ENCODE measurements at places on chromosomes 4 and X. TPM values are rescaled to one million over a fixed set of nuclear protein-coding genes. Genes with fewer than 3 reads are reported as not detected.

GRCh38 chr4:101594588-101594987 lies 195.9 kb upstream of the BANK1 start:
- no peak for DNase-seq

DNA sequence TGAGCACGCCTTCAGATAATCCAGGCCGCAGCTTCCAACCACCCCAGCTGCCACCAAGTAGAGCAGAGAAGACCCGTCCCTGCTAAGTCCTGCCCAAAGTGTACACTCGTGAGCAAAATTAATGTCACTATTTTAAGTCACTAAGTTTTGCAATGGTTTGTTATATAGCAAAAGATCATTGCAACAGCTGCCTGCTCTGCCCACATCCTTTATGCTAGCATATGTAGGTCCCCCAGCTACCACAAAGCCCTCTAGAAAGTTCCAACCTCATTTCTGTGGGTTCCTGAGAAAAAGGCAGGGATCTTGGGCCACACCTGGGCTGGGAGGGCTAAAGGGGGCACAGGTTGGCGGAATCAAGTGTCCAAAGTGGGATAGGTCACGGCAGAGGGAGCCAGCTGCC lies 346.9 kb downstream of the BCOR start:
- no peak for DNase-seq

GRCh38 chrX:145677109-145677817 lies 140.4 kb upstream of the SLITRK2 start:
- no peak for DNase-seq

DNA sequence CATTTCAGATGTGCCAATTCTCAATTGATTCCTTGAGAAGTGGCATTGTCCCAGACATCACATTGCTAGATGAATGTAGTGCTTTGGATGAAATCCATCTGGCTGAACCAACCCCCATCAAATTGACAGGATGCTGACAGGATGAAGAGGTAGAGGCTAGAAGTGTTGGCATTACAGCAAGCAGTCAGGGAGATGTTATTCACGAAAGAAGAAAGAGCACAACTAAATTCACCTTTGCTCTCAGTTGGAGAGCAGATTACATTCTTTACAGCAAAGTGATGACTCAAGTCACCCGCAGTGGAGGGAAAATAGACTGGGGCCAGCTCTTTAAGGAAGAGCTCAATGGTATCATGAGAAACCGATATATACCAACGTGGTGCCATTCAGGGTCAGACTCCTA lies 259.6 kb downstream of the C4orf33 start:
- no peak for DNase-seq

- DNase-seq: no peak
These were observed 5.0 kb upstream of the DDX60L start for GRCh38 chr4:168485156-168485910.

- DNase-seq: no peak
These were observed 1.7 kb upstream of the BMP2K start for GRCh38 chr4:78774417-78774816.

DNA sequence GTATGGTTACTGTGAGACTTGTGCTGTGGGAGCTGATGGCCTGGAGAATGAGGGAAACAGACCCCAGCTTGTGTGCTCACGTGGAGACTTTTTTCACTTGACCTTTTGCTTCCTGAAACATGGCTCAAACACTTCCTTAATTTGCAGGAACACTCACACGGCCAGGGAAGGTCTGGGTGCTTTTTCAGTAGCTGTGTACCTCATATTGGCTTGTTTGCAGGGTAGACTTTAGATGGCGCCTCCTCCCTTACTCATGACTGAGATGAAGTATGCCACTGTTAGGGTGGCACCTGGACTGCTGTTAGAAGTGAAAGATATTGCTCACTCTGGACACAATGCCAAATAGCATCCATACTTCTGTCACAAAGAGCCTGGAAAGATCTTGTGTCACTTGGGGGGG lies 75.7 kb upstream of the WDR1 start:
- no peak for DNase-seq

DNA sequence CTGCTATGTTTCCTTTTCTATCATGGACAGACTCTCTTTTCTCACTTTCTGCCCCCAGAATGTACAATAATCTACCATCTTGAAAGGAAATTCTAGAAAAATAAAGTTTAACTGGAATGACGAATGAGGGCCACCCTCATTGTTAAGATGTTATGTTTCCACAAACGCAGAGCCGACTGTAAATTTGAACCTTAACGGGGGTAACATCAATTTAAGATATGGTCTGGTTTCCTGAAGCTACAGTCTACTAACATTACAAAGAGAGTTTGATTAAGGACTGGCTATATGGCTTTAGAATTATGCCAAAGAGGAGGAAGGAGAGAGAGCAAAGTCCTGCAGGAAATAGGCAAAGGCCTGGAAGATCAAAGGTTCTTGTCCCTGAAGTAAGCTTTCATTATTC lies 227.2 kb downstream of the USP46 start:
- no peak for DNase-seq

GRCh38 chr4:123399627-123400358 lies 3.2 kb downstream of the SPRY1 start:
- DNase-seq: no peak

- DNase-seq: no peak
These were observed 543.6 kb upstream of the SMIM31 start for GRCh38 chr4:164210377-164210776.

- DNase-seq: no peak
These were observed 6.4 kb downstream of the ENOPH1 start for GRCh38 chr4:82436780-82437179.

GRCh38 chr4:42302348-42302747 lies 94.9 kb upstream of the SHISA3 start:
- no peak for DNase-seq

GRCh38 chr4:110619463-110620247 lies 3.2 kb downstream of the PITX2 start:
- no peak for DNase-seq

GRCh38 chr4:100823066-100823992 lies 305.5 kb upstream of the EMCN start:
- DNase-seq: no peak

- no peak for DNase-seq
These were observed 45.9 kb upstream of the WDR1 start for GRCh38 chr4:10162341-10163000.

The UCHL1 gene
- polyA plus RNA-seq: 1,295 TPM

The DCUN1D4 gene
- polyA plus RNA-seq: 50.7 TPM

The ATP5ME gene
- 275 TPM for polyA plus RNA-seq

The BEND2 gene
- not detected for polyA plus RNA-seq

The FREM3 gene
- not detected for polyA plus RNA-seq

The F8A2 gene
- polyA plus RNA-seq: not detected

The IL2 gene
- not detected for polyA plus RNA-seq

The PLP1 gene
- polyA plus RNA-seq: 1.9 TPM

All from BJ (cell line).